ENCODE measurements at places on chromosomes 11 and 22.

GRCh38 chr11:3042496-3043314, 14.5 kb downstream of the CARS1 start:
- no peak for DNase-seq

DNA sequence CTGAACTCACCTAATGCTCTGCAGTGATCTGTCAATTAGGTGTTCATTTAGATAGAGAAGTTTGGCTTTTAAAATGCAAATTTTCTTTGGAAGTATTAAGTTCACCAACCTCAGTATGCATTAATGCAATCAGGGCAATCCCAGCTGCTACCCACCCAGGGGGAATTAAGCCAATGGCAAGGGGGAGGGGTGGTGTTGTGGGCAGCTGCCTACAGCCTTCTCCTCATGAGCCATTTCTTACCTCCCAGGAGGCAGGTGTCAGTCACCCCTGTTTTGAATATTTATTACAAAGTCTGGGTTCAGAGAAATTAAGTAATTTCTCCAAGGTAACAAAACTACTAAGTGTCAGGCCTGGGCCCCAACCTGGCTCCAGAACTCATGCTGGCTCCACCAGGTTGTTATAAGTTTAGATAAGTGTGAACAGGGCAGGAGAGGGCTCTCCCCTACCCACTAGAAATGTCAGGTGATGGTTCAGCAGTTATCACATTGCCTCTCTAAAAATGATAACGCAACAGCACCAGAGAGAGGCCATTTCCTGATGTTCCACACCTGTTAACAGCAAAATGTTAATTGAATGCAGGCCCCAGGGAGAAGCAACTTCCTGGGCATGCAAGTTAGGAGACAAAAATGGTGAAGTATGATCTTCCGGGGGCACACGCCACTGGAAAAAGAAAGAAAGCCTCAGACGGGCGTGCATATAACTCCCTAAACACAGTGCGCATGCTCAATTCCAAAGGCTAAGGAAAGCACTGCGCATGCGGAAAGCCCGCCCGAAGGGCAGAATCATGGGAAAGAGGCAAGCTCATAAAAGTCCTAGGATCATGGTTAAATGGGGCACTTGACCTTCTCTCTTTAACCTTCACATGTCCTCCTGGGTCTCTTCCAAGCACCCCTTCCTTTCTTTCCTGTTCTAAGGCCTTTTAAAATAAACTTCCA, 35.4 kb upstream of the GNAZ start:
- DNase-seq, result no peak

- DNase-seq, result no peak
Measured at GRCh38 chr11:44519989-44520737, 45.3 kb upstream of the CD82 start.

DNA sequence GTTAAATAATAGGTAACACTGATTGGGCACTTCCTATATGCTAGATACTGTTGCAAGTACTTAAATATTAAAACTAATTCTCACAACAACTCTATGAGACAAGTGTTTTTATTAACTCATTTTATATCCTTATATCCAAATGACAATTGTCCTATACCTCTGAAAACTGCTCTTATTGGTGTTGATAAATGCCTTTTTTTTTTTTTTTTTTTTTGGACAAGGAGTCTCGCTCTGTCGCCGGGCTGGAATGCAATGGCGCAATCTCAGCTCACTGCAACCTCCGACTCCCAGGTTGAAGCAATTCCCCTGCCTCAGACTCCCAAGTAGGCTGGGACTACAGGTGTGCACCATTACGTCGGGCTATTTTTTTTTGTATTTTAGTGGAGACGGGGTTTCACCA, 41.6 kb downstream of the MRTFA start:
- DNase-seq, result no peak

DNA sequence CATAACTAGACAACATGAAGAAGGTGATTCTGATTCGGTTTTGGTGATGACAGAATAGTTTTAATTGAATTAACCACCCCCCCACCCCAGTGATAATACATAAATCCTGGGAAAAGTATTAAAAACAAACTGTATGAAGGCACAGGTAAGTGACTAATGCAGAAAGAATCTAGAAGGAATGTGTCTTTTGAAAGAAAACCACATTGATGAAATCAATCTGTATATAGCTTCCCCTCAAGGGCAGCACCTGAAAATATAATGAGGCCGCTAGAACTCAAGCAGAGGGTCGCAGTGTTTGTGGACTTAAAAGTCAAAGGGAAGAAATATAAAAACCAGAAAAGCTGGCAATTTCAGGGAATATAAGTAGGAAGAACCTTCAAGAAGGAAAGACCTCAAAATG, 580.5 kb upstream of the CHORDC1 start:
- no peak for DNase-seq

DNA sequence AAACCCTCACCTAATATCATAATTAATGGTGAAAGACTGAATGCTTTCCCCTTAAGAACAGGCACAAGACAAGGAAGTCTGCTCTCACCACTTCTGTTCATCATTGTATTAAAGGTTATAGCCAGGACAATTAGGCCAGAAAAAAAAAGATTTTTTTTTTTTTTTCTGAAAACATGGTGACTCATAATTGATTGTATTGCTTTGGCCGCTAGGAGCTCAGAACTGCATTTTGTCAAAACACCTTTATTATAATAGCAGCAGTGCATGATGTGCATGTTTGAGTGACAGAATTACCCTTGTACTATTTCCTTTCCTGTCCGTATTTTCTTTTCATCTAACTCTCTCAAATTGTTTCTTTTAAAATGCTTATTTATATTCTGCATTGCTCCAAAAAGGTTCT, 98.1 kb downstream of the RNF169 start:
- no peak for DNase-seq
